ENCODE measurements at places on chromosomes 2 and 18.

GRCh38 chr2:106890606-106891005, 4.6 kb upstream of the ST6GAL2 start:
- DNase-seq: no peak
- peaks cover 13% of the 10 kb centered on the region for H3K27me3 ChIP-seq
- H3K4me3 ChIP-seq: 0 out of 2 replicates have a peak overlapping the region, but pooled peaks have one; percentile 9
- H3K36me3 ChIP-seq: no peaks in the 10 kb centered on the region
- peaks cover 38% of the 10 kb centered on the region for H3K4me1 ChIP-seq

- H3K36me3 ChIP-seq: no peaks in the 10 kb centered on the region
- H3K27me3 ChIP-seq: no peaks in the 10 kb centered on the region
- no peak overlapping the region for H3K27ac ChIP-seq
- H3K4me1 ChIP-seq: peaks cover 15% of the 10 kb centered on the region
- DNase-seq: no peak
- no peak overlapping the region for H3K4me3 ChIP-seq
Measured at GRCh38 chr2:22784566-22784965, 600.4 kb upstream of the KLHL29 start.

- no peaks in the 10 kb centered on the region for H3K27me3 ChIP-seq
- no peak overlapping the region for H3K27ac ChIP-seq
- no peaks in the 10 kb centered on the region for H3K36me3 ChIP-seq
- H3K4me3 ChIP-seq: no peak overlapping the region
- no peak for DNase-seq
Measured at GRCh38 chr2:108346827-108347226, 30.9 kb upstream of the SULT1C4 start.

- no peaks in the 10 kb centered on the region for H3K36me3 ChIP-seq
- no peaks in the 10 kb centered on the region for H3K27me3 ChIP-seq
- H3K4me1 ChIP-seq: peaks cover 13% of the 10 kb centered on the region
- H3K27ac ChIP-seq: no peak overlapping the region
- peak overlapping the region; percentile 97 for H3K4me3 ChIP-seq
- DNase-seq: peak; percentile 36
Measured at GRCh38 chr18:13725566-13726231, 659 bp downstream of the FAM210A start.

DNA sequence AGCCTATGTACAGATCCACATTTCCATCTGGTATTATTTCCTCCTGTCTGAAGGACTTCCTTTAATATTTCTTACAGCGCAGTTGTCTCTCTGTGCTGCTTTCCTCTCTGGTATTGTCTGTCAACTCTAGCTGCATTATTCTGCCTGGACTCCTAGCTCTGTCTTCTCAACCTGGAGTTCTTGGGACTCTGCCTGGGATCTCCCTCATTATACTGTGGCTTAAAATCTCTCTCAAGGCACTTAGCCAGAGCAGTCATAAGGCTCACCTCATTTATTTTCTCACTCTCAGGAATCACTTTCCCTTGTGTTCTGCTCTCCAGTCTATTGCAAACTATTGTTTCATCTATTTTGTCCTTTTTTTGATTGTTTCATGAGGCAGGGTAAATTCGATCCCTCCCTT, 850.4 kb downstream of the ERBB4 start:
- no peaks in the 10 kb centered on the region for H3K36me3 ChIP-seq
- no peaks in the 10 kb centered on the region for H3K27me3 ChIP-seq
- H3K4me1 ChIP-seq: no peaks in the 10 kb centered on the region
- H3K27ac ChIP-seq: no peak overlapping the region
- no peak overlapping the region for H3K4me3 ChIP-seq

DNA sequence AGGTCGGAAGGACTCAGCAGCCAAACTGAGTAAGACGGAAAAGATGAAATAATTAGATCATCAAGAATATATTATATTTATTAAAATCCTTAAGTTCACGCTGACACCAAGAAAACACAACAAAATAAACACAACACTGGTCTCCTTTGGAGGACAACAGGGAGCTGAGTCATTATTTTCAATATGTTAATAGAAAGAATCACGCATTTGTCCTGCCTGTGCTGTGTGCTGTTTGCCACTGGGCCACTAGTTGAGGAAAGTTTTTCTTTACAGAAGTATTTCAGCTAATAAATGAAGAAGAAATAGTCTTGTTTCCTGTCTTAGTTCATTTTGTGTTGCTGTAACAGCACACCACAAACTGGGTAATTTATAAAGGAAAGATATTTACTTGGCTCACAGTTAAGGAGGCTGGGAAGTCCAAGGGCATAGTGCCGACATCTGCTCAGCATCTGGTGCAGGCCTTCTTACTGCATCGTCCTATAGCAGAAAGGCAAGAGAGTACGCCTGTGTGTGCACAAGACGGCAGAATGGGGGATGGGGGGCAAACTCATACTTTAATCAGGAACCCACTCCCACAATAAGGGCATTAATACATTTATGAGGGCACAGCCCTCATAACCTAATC, 88.0 kb downstream of the TCF7L1 start:
- no peaks in the 10 kb centered on the region for H3K36me3 ChIP-seq
- no peak overlapping the region for H3K27ac ChIP-seq
- H3K4me3 ChIP-seq: no peak overlapping the region
- H3K4me1 ChIP-seq: peaks cover 44% of the 10 kb centered on the region

DNA sequence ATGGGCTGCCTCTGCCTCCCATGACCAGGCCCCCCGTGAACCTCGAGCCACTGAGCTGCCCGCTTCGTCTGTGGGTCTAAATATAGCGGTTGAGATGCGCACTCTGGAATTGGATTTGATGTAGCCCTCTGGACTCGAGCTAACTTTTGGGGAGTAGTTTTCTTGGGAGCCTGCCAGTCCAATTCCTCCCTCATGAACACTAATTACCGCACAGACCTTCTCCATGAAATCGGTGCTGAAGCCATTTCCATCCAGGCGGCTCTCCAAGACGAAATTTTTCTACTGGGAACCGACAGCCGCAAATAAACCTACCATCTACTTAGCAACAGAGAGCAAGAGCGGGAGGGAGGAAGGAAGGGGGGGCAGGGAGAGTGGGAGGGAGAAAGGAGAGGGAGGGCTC, 63.6 kb downstream of the CELF4 start:
- no peak overlapping the region for H3K4me3 ChIP-seq
- no peaks in the 10 kb centered on the region for H3K4me1 ChIP-seq
- H3K27me3 ChIP-seq: no peaks in the 10 kb centered on the region
- no peak for DNase-seq
- no peaks in the 10 kb centered on the region for H3K36me3 ChIP-seq
- no peak overlapping the region for H3K27ac ChIP-seq

- H3K36me3 ChIP-seq: no peaks in the 10 kb centered on the region
- H3K27ac ChIP-seq: no peak overlapping the region
- H3K4me1 ChIP-seq: peaks cover 7% of the 10 kb centered on the region
- no peak overlapping the region for H3K4me3 ChIP-seq
- H3K27me3 ChIP-seq: no peaks in the 10 kb centered on the region
Measured at GRCh38 chr2:189657867-189658266, 3.4 kb upstream of the ASNSD1 start.

DNA sequence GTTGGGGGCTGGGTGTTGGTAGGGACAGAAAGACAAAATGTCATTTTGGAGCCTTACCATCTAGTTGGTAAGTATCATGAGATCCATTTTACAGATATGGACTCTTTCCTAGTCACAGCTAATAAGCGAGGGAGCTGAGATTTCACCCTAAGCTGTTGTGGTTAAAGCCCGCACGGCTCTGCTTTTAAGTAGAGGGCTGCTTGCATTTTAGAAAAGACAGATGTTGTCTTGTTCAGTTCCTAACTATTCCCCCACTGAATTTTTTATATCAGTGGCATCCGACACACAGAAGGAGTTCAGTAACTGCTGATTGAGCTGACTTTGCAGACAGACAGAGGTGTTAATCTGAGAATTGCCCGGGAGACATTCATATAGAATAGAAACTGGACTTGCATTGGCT, 3.7 kb downstream of the QPCT start:
- H3K36me3 ChIP-seq: no peaks in the 10 kb centered on the region
- H3K27ac ChIP-seq: no peak overlapping the region
- H3K27me3 ChIP-seq: peaks cover 10% of the 10 kb centered on the region
- no peak for DNase-seq

DNA sequence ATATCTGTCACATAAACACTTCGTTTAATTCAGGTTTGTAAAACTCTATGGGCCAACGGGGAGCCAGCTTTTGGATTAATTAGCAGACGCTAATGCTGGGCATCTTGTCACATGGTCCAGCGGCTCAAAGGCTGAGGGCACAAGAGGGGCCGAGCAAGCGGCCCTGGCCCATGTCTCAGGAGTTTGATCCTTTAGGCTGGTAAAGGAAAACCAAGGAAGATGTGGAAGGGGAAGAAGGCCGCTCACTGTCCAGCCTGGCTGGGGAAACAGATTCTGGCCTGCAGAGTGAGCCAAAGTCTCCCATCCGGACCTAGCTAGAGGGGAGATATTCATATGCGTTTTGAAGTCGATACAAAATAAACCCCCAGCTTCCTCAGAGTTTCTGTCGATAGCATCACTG, 248.6 kb upstream of the SIX2 start:
- H3K4me1 ChIP-seq: peaks cover 43% of the 10 kb centered on the region
- peak; percentile 12 for DNase-seq
- no peaks in the 10 kb centered on the region for H3K36me3 ChIP-seq
- H3K27me3 ChIP-seq: no peaks in the 10 kb centered on the region
- no peak overlapping the region for H3K27ac ChIP-seq
- peak overlapping the region; percentile 2 for H3K4me3 ChIP-seq

- H3K4me1 ChIP-seq: no peaks in the 10 kb centered on the region
- H3K27ac ChIP-seq: no peak overlapping the region
- no peaks in the 10 kb centered on the region for H3K27me3 ChIP-seq
- H3K36me3 ChIP-seq: no peaks in the 10 kb centered on the region
- no peak overlapping the region for H3K4me3 ChIP-seq
Measured at GRCh38 chr2:146893500-146894041, 951.3 kb upstream of the ACVR2A start.

DNA sequence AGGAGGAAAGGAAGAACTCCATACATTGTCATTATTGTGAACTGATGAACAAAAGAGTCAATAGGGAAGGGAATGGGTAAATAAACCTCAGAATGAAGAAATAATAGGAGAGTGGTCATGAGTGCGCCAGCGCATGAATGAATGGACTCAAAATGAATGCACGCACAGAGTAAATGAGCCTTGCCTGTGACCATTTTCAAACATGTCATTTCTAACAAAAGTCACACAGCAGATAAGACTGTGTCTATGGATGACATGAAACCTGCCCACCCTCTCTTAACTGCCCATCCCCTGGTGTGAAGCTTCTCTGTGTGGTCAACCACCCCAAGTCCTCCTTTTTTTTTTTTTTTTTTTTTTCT, 121.1 kb upstream of the TEX51 start:
- H3K27ac ChIP-seq: no peak overlapping the region
- no peaks in the 10 kb centered on the region for H3K36me3 ChIP-seq
- DNase-seq: no peak

GRCh38 chr2:43426305-43427031, 169.4 kb downstream of the THADA start:
- no peaks in the 10 kb centered on the region for H3K27me3 ChIP-seq
- no peak overlapping the region for H3K4me3 ChIP-seq
- no peaks in the 10 kb centered on the region for H3K4me1 ChIP-seq
- H3K36me3 ChIP-seq: no peaks in the 10 kb centered on the region
- H3K27ac ChIP-seq: 0 out of 2 replicates have a peak overlapping the region, but pooled peaks have one; percentile 47
- no peak for DNase-seq

DNA sequence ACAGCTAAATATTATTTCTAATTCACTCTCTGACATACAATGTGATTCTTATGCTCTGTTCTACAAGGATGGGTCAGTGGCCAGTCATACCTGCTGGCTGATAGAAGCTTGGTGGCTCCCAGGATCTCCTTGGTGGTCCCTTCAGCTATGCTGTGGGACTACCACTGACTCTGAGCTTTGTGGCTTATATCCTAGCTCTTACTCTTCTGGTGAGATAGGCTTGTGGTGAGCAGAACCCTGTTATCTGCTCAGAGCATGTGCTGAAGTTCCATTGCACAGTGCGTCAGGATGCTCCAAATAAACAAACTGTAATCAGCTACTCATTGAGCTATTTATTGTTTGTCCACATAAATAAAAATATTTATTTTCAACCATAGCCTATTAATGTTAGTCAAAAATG, 51.7 kb downstream of the MFSD6 start:
- H3K27me3 ChIP-seq: no peaks in the 10 kb centered on the region
- H3K36me3 ChIP-seq: no peaks in the 10 kb centered on the region
- H3K27ac ChIP-seq: no peak overlapping the region
- H3K4me1 ChIP-seq: no peaks in the 10 kb centered on the region
- no peak overlapping the region for H3K4me3 ChIP-seq
- DNase-seq: no peak

DNA sequence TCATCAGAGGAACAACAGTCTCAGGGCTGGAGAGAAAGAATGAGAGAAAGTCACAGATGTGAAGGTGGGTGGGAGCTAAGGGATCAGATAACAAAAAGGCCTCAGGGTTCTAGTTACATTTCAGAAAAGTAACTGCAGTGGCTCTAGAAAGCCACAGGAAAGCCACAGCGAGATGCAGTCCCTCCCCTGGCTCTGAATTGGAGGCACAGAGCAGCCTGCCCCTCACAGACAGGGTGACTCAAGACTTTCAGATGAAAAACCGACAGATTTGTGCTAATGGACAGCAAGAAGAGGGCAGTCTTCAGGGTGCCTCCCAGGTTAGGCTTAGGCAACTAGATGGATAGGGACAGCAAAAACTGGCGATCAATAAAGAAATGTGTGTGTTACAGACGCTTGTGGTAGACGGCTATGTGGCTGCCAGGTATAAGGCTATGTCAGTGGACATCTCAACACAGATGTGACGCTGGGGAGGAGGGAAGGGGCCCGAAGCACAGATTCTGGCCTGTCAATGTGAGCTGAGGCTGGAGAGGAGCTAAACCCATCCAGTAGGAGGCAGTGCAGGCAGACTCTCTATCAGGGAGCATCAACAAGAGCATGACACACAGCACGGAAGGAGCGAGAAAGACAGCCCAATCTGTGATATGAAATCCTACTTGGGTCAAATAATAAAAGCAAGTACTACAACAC, 26.2 kb downstream of the UNC50 start:
- no peaks in the 10 kb centered on the region for H3K4me1 ChIP-seq
- H3K27ac ChIP-seq: no peak overlapping the region
- DNase-seq: peak; percentile 81
- H3K4me3 ChIP-seq: no peak overlapping the region
- no peaks in the 10 kb centered on the region for H3K36me3 ChIP-seq
- no peaks in the 10 kb centered on the region for H3K27me3 ChIP-seq

DNA sequence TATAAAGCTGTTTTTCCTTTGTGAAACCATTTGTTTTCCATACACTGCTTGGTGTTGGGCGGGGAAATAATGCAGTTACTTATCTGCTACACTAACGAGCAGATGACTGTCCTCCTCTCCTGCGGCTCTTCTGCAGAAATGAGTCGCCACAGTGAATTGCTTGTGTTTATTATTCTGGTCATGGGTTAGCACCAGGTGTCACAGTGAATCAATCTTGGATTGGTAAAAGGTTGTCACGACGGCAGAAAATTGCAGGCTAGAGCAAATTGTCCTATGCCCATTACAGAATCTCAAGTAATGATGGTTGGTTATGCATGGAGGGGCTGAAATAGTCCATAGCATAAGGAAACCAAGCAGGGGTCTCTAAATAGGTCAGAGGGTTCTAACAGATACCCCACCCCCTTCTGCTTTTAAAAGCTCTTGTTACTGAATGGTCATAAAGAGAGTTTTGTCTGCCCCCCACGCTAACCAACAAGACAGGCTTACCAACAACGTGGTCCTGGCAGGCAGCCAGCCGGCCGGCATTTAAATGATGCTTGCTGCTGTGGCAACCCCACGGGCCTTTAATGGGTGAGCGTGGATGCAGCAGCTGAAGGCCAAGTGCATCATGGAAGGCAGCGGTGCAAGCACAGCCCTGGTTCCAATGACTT, 29.5 kb downstream of the RAB31 start:
- H3K27ac ChIP-seq: no peak overlapping the region
- H3K4me3 ChIP-seq: no peak overlapping the region
- no peaks in the 10 kb centered on the region for H3K36me3 ChIP-seq
- H3K27me3 ChIP-seq: no peaks in the 10 kb centered on the region

- H3K27me3 ChIP-seq: no peaks in the 10 kb centered on the region
- no peak overlapping the region for H3K4me3 ChIP-seq
- H3K4me1 ChIP-seq: no peaks in the 10 kb centered on the region
- DNase-seq: no peak
Measured at GRCh38 chr18:47735041-47735702, 195.3 kb downstream of the SMAD2 start.

Measured in GM23338 (cell line).